ENCODE measurements at places on chromosomes 4 and X.

GRCh38 chr4:188976644-188977115 is 837.4 kb downstream of the TRIML1 start:
- DNase-seq: no peak

GRCh38 chrX:150897421-150898320 is 797 bp downstream of the CD99L2 start:
- DNase-seq: no peak

DNA sequence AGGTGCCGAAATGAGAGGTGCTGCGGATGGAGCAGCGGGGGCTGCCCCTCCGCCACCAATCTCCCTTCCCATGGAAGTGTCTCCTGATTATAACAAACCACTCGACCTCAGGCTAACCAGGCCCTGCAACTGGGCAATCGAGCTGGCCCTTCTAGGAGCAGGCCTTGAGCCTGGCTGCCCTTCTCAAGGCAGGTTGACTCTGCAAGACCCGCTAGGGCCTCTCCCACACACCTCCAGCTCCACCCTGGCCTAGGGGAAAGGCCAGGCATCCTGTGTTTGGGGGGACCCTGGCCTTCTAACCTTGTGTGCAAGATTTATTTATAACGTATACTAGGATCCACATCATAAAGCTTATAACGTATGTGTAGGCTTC is 3.7 kb upstream of the BCOR start:
- DNase-seq: no peak

- no peak for DNase-seq
These were observed 208.3 kb upstream of the MID1 start for GRCh38 chrX:10828640-10829039.

DNA sequence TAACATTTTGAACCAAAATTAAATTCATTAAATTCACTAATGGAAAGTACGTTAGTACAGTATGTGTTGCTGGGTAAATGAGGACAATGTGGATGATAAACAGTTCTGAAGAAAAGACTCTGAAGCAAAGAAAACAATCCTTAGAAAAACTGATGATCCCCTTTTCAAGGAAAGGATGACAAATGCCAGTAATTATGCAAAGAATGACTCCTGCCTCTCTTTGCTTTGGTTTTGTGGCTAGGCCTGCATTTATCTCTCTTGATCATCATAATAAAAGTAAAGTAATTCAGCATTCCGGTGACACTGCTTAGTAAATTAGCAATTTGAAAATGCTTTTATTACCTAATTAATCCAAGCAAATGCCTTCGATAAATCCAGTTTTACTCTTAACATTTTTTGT is 652.2 kb upstream of the DIPK2B start:
- no peak for DNase-seq

DNA sequence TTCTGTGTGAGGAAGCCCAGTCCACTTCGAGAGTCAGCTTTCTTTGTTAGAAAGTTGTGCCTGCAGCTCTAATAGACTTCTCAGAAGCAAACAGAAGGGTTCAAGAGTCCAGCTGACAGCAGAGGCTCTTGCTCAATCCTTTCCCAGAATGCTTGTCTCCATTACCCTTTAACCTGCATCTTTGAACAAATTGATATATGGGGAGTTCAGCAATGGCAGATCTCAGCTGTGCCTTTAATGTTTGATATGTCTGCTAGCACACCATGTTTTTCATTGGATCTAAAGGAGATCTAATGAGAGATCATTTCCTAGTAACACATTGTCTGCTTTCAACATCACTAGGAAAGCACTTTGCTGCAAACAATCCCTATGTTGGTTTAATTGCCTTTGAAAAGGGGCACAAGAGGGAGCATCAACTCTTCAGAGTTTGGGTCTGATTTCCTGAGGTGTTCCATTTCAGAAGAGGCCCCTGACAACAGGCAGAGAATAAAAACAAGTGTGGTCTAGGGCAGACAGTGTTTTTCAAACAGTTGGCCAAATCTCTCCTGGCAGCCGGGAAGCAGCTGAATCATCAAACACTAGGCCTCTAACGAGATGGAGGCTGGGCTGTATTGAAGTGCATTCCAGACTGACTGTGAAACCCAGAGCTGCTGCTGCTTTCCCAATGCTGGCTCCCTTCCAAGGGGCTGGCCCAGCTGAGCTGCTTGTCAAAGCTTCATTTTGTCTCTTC is 55.5 kb downstream of the LUZP4 start:
- no peak for DNase-seq

GRCh38 chr4:186266729-186267456 is 904 bp downstream of the F11 start:
- no peak for DNase-seq

- DNase-seq: no peak
These were observed 20.9 kb upstream of the MSANTD1 start for GRCh38 chr4:3227878-3228675.

- no peak for DNase-seq
These were observed 93.6 kb upstream of the NAP1L5 start for GRCh38 chr4:88791274-88791673.
